D341Med (cell line): ENCODE measurements at places on chromosomes 16 and 17.

GRCh38 chr16:66774981-66775380 is 23.6 kb upstream of the DYNC1LI2 start:
- DNase-seq = no peak

GRCh38 chr17:50533720-50534148 is 1.2 kb downstream of the EPN3 start:
- no peak for DNase-seq

DNA sequence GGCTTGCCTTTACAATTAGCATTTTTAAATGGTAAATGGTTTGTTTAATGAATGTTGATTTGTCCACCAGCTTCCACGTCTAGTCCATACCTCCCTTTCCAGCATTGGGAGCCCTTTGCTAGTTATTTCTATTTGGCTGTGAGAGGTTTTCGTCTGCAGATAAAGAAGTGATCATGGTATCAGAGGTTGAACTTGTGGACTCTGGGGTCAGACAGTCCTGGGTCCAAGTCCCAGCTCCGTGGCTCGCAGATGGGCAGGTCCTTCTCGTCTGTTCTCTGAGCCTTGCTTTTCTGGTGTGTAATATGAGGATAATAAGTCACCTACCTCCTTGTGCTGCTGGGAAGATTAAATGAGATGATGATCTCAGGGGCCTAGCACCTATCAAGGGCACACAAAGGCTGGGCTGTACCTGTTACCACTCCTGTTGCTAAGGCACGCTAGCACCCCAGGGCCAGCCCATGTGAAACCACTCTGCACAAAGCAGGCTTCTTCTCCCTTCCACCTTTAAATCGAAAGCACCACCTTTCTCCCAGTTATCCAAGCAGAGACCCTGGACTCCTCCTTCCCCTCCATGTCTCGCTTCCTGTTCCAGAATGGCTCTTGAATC is 103.9 kb downstream of the GNAO1 start:
- no peak for DNase-seq

DNA sequence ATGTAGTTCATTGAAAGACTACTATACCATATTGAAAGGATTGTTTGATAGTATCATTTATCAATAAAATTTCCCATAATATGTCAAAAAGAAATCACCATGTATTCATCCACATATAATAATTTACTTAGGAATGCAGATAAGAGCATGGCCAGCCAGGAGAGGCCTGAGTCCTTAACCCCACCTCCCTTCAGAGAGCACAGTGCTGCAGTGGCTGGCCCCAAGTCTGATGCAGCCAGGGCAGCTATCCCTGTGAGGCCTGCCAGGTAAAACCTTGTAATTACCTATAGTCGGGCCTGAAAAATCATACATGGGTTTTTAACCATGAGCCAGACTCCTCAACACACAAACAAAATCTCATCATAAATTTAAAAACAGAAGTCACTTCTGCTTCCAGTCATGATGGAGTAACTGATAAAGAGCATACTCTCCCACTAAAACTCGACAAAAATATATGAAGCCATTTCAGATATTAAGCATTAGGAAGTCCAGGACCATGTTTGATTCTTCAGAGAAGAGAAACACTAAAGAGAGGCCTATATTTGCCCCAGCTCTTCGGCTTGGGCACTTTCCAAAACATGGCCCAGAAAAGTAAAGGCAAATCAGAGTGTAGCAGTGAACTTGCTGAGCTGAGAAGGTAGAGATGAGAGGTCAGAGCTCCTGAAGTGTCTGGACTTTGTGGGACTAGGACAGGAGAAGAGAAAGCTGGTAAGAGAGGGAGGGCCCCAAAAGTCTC is 40.9 kb upstream of the CCNF start:
- no peak for DNase-seq

DNA sequence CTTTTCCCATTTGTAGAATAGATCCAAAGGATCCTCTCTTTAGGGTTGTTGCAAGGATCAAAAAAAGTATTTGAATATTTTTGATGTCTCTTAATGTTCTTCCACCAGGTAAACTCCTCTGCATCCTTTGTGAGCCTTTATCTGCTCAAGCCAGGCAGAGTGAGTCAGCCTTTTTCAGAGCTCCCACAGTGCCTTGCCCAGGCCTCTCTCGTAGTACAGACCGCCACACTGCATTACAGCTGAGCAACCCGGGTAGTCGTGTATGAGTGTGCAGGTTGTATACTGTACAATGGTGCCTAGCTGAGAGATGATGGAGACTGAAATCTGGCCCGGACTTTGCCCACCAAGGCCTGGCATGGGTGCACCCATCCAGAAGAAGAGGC is 20.9 kb downstream of the RHBDL3 start:
- no peak for DNase-seq

GRCh38 chr17:83200231-83200699 is 120.9 kb downstream of the METRNL start:
- DNase-seq = peak; percentile 37

DNA sequence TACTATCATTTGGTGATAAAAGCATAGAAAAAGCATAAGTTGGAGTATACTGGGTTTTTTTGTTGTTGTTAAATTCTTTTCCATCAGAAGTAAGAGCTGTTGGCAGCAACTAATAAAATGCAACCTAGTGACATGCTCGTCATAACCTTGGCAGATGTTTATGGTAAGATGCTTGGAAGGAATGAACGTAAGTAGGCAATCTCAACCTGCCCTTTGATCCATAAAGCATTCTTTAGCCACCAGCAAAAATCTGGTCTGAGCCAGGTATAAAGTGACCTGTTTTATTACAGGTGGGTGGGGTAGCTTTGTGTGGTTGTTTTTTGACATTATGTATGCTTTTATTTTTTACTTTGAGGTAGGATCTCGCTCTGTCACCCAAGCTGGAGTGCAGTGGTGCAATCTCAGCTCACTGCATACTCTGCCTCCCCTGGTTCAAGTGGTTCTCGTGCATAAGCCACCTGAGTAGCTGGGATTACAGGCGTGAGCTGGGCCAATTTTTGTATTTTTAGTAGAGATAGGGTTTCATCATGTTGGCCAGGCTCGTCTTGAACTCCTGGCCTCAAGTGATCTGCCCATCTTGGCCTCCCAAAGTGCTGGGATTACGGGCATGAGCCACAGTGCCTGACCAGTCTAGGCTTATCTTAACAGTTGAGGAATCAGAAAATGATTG is 22.0 kb downstream of the WSB1 start:
- DNase-seq = no peak

- DNase-seq = no peak
Measured at GRCh38 chr17:63474586-63475460, 2.0 kb upstream of the ACE start.

- peak; percentile 24 for DNase-seq
Measured at GRCh38 chr17:10879190-10879836, 41.4 kb upstream of the PIRT start.

- no peak for DNase-seq
Measured at GRCh38 chr16:88355389-88356123, 27.2 kb upstream of the ZNF469 start.

DNA sequence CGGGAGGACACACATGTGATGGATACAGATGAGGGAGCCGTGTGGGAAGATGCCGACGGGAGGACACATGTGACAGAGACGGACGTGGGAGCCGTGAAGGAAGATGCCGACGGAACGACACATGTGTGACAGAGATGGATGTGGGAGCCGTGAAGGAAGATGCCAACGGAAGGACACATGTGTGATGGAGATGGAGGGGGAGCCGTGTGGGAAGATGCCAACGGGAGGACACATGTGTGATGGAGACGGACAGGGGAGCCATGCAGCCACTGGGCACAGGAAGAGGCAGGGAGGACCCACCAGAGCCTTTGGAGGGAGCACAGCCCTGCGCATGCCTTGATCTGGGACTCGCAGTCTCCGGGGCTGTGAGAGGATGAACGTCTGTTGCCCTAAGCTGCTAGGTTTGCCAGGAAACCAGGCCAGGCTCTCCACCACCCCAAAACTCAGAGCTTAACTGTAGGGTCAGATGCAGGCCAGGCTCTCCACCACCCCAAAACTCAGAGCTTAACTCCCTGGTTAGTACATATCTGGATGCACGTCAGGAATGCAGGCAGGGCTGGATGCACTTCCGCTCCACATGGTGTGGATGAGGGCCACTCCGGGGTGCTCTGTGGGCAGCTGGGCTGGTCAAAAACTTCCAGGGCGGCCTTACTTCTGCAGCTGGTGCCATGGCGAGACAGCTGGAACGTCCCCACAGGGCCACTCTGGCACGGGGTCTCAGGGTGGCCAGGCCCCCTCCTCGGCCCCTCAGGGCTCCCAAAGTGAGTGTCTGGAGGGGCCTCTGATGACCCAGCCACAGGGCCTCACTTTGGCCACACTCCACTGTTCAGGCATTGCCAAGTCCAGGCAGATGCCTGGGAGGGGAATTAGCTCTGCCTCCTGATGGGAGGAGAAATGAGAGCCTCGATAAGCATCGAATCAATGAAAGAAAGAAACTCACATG is 47.7 kb upstream of the ZNF469 start:
- DNase-seq = no peak

GRCh38 chr17:81696218-81696941 is 6.8 kb upstream of the MRPL12 start:
- no peak for DNase-seq

- DNase-seq = peak; percentile 95
Measured at GRCh38 chr16:84647828-84648594, at the start of gene KLHL36. TSS of gene KLHL36 (plus strand) at chr16:84648511. CDS start at chr16:84650868, 2,357 bp downstream.

DNA sequence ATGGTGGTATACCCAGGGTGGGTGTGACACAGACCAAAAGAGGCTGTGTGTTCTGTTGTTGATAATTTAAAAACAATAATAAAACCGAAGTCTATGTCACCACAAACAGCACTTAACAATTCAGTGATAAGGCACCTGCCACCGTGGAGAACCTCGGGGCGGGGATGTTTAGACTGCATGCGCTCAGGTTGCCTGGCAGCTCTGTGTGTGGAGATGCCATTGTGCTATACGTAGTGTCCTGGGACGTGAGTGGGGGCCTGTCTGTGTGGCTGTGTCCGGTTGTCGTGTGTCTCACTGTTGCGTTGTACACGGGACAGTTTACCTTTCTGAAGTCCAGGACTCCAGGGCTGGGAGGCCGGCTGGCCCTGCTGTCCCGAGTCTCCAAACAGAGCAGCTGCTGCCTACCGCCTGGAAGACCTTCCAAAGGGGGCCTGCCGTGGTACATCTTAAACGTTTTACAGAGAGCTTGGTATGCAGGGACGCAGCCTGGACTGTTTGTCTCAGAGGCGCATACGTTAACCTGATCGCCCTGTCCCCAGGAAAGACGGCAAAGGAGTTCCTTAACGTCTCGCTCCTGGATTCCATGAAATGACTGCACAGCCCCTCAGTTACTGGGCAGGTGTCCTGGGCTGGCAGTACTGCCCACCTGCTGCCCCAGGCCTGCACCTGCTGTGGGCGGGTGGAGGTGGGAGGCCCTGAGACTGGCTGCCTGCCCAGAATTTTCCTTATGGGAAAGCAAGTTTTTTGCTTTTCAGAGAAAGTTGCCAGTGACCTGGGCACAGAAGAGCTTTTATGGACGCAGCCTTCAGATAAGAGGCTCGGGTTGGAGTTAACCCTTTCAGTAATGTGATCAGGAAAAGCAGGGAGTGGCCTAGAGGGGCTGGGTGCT is 19.0 kb downstream of the SPIRE2 start:
- DNase-seq = no peak

DNA sequence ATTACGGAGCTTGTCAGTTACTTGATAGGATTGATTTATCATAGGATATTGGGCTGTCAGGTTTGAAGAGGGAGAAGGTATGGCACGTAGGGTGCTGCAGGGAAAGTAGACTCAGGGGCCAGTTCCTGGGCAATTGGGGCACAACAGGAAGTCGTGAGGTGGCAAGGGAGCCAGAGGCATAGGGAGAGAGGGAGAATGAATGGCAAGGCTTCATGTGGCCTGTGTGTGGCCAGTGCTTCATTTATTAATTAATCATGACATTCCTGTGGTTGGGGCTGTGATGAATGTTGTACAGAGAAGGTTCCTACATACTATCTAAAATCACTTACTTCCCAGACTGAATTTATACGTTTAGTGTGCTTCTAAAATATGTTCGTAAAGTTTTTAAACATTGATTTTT is 19.3 kb downstream of the MFSD11 start:
- DNase-seq = no peak

DNA sequence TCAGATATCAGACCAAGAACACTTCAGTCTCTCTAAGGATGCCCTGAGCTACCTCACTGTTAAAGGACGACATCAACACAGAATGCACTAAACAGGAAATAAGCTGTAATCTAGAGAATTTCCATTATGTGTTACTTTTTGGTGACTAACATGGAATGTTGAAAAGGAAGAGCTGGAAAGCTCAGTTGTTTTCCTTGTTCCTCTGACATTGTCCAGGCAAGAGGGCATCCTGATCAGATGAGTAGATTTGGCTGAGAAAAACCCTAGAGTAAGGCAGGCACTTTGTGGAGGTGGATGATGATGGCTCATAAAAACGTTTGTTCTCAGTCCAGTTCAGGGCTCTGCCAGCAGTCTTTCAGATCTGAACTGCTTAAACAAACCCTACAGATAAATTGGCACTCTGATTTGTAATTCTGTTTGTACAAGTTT is 34.0 kb downstream of the DGKE start:
- DNase-seq = no peak

DNA sequence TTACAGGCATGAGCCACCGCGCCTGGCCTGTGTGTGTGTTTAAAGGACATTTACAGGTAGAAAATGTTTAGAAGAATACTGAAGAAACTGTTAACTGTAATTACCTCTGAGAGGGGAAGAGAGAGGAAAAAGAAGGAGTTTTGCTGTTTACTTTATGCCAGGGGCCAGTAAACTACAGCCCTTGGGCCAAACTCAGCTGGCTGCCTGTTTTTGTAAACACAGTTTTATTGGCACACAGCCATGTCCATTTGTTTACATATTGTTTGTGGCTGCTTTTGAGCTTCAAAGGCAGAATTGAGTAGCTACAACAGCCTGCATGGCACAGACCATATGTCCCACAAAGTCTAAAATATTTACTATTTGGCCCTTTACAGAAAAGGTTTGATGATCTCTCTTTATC is 76.4 kb downstream of the GPR139 start:
- no peak for DNase-seq

- no peak for DNase-seq
Measured at GRCh38 chr17:36720131-36720530, 118.7 kb downstream of the MRM1 start.

DNA sequence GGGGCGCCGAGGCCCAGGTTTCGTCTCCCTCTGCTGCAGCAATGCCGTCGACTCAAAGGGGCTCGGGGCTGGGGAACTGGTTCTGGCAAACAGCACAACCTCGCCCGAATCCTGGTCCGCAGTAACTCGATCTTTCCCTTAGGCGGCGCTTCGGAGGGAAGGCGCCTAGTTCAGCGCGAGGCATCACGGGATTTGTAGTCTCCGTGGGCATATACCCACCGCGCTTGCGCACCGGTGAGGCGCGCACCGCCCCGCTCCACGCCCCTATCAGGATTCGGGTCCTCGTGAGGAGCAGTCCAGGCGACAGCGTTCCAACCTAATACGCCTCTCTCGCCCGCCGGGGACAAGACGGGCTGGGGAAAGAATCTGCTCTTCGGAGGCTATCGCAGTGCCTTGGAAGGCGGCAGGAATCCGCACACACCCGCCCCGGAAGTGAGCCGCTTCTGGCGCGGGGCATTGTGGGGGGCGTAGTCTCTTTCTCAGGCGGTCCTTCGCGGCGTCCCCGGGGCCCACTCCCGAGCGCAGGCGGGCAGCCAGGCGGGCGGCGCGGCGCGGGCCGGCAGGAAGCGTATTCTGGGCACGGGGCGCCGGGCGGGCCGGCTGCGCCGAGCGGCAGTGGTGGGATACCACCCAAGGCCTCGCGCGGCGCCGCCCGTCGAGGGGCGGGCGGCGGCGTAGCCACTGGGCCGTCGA is at the start of gene THAP11:
TSS of gene THAP11 (plus strand) at position 505 of the 693 bp plus-strand sequence. CDS start 235 bp downstream, outside the sequence.
- DNase-seq = peak; percentile 88

GRCh38 chr16:48860341-48860740 is 250.4 kb upstream of the N4BP1 start:
- no peak for DNase-seq

- peak; percentile 93 for DNase-seq
Measured at GRCh38 chr17:38676706-38677504, 2.1 kb upstream of the EPOP start.
